Activated CD8-positive, alpha-beta memory T cell treated with anti-CD3 and anti-CD28 coated beads for 4 hours (primary cell): ENCODE measurements at places on chromosomes 5 and 9.

- no peak for DNase-seq
Observed at GRCh38 chr9:105116052-105116868, 128.2 kb upstream of the SLC44A1 start.

GRCh38 chr5:144088206-144089064 lies 82.0 kb downstream of the YIPF5 start:
- DNase-seq: no peak

DNA sequence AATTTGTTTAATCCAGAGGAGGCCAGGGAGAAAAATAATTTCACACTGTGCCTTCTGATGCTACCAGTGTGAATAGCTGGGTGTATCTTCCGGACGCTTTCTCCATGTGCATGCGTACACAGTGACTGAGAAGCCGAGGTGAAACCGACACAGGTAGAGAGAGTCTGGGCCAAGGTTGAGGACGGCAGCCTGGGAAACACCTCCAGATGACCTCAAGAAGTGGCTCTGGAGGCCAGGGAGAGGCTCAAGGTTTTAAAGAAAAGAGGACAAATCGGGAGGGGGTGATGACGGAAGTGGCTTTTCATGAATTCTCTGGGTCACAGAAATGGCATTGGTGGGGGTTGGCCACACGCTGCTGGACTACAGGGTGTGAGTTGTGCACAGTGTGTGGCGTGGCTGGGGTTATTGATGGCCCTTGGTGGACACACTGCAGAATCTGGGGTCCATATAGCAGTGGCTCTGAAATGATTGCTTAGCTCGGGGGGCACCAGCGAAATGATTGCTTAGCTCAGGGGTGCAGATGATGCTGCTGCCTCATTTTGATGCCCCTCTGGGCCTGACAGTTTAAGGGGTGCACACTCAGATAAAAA lies 34.1 kb upstream of the LRRC14B start:
- no peak for DNase-seq

DNA sequence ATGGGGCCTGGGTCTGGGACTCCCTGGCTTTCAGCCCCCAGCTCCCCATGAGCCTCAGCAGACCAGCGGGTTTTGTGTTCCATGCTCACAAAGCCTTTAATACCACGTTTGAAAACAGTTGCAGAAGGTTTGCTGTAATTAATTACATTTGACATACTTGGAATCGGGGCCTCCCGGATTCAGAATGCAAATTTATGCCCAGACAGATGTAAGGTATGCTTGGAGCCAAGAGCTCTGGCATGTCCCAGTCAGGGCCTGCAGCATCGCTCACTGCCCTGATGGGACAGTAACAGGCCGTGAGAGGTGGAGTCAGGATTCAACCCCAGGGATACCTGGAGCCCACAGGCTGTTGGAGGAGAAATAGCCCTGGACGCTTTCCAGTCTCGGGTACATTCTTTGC lies 12.2 kb downstream of the ZNF618 start:
- DNase-seq: no peak

- no peak for DNase-seq
Observed at GRCh38 chr5:139761057-139761450, 34.6 kb upstream of the PSD2 start.

DNA sequence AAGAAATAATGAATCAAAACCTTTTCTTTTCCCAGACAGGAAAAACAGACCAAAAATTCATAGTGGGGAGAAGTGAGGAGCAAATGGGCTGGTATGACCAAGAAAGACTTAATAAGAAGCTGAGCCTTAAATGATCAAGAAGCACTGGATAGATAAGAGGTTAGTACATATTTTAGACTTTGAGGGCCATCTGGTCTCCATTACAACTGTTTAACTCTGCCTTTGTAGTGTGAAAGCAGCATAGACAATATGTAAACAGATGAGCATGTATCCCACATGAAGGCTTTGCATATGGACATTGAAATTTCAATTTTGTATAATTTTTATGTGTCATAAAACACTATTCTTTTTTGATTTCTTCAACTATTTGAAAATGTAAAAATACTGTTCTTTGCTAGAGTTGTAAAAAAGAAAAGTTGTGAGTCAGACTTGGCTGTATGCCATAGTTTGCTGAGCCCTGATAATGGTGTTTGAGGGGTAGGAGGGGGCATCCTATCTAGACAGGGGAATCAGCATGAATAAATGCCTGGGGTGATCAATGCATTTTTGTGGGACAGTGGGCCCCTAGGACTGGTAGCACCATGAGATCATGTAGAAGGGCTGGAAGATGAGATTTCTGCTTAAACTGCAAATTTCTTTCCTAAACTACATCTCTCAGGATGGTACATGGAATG lies 91.8 kb upstream of the GPR151 start:
- DNase-seq: no peak

DNA sequence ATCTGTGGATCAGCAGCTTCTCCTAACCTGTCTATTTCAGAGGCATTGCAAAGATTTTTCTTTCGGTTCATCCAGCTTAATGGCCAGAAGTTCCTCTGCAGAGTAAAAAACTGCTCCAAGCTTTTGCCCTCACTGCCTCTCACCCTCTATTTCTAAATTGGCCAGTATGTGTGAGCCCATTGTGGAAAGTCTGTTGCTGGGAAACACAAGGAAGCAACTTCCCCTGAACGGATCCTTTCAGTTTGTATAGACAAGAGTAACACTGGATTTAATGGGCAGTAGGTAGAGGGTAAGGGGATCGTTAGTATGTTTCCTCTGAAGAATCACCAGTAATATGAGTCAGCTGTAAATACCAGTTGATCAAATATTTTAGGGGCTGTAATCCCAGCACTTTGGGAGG lies 7.2 kb downstream of the THBS4 start:
- DNase-seq: no peak

GRCh38 chr9:84761137-84761808 lies 91.7 kb downstream of the NTRK2 start:
- no peak for DNase-seq

DNA sequence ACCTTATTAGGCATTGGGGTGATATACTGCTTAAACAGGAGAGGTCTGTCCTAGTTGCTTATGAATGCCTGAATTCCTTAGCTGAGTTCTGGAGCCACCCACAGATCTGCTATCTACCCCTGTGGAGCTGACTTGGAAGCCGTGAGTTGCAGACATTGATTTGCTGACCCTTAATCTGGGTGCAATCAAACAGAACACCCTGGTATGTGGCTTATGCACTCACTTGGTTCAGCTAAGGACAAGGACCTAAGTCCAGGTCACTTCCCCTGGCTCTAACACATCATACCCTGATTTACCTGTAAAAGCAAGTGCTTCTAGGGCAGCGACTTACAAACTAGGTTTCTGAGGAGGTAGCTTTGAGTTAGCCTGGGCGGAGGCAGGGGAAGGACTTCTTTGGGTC lies 41.6 kb upstream of the TLR4 start:
- no peak for DNase-seq

DNA sequence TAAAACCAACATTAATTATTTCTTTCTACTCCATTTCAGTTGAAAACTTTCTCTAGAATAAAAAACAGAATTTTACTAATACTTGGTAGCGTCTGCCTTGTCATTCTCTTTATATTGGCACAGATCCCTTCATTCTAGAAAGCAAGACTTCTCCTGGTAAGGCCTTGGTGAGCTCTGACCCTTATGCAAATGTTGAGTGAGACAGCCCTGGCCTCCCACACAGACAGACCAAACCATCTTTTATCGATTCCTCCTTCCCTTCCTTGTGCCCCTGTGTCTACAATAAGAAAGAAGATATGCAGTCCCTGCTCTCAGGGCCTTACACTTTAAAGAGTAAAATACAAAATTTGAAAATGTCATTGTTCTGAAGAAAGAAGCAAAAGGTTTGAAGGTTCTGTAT lies 262.2 kb downstream of the EFNA5 start:
- no peak for DNase-seq

DNA sequence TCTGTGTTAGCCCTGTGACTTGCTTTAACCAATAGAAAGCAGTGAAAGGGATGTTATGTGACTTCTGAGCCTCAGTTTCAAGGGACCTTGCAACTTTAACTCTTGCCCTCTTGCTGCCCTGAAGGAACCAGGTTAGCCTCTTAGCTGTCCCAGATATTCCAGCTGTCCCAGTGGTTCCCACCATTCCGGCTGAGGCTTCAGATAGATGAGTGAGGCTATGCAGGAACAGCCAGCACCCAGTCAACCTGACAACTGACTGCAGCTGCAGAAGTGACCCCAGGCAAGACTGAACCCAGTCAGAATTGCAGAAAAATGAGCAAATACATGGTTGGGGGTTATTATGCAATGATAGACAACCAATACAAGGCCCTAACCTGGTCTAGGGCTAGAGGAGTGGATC lies 10.4 kb upstream of the CDC23 start:
- DNase-seq: no peak

DNA sequence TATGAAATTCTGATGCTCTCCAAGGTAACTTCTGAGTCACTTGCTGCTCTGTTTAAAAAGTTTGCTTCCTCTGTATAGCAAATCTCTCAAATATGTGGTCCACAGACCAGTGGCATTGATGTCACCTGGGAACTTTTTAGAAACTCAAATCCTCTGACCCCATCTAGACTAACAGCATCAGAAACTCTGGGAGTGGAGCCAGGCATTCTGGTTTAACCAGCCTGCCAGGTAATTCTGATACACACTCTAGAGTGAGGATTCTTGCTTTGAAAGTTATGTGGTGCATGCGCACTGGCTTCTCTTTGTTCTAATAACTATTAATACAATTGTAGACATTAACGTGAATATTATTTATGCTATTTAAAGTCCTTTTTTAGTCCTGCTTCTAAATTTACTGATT lies 298.1 kb downstream of the SLF1 start:
- no peak for DNase-seq

DNA sequence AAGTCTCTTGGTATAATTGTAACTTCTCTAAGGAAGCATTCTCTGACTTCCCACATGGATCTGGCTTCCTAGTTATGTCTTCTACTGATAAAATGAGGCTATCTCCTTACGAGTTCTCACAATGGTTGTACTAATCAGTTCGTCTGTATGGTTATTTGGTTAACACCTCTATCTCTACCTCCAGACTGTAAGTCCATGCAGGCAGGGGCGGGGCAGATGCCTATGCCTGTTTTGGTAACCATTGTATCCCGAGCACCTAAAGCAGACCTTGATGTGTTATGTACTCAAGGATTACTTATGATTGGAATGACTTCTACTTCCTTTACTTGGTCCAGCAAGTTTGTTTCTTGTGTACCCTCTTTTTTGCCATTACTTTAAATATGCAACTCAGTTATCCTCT lies 125.0 kb upstream of the PITX1 start:
- no peak for DNase-seq

- no peak for DNase-seq
Observed at GRCh38 chr9:90906316-90907055, 104.9 kb downstream of the SYK start.

- no peak for DNase-seq
Observed at GRCh38 chr5:23274171-23274570, 233.2 kb upstream of the PRDM9 start.

DNA sequence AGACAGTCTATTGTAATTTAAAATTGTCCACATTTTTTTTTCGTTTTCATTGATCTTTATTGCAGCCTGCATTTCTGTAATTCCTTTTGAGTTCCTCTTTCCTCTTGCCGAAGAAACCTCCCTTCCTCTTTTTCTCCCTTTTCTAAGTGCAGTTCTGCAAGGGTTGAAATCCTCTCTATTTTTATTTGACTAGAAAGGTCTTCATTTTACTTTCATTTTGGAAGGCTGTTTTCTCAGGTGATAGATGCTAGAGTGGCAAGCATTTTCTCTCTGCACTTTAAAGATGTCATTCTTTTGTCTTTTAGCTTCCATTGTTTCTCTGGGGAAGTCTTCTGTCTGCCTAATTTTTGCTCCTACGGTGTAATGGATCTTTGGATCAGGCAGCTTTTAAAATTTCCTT lies 248.5 kb downstream of the SMARCA2 start:
- no peak for DNase-seq

DNA sequence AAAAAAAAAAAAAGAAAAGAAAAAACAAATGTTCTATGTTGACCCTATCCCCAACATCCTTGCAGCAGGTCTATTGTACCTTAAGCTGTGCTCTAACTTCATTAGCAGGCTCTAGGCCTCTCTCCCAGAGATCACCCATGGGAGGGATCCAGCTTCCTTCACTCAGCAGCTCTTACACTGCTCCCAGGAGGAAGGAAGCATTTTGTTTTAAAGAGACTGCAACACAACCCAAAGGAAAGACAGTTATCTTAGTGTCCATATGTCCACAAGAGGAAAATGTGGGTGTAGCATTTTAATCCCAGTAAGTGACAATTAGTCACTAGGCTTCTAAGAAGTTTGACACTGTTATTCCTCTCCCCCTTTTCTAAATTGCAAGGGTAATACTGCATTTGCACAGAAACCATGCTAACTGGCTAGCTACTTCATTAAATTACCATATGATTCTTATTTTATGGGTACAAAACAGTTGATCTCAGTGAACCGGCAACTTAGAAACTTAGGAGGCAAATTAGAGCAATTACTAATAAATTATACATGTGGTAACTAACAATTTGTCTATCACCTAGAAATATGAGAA lies 58.8 kb downstream of the MARCHF3 start:
- no peak for DNase-seq

GRCh38 chr9:1031951-1032601 lies 18.1 kb upstream of the DMRT2 start:
- no peak for DNase-seq

DNA sequence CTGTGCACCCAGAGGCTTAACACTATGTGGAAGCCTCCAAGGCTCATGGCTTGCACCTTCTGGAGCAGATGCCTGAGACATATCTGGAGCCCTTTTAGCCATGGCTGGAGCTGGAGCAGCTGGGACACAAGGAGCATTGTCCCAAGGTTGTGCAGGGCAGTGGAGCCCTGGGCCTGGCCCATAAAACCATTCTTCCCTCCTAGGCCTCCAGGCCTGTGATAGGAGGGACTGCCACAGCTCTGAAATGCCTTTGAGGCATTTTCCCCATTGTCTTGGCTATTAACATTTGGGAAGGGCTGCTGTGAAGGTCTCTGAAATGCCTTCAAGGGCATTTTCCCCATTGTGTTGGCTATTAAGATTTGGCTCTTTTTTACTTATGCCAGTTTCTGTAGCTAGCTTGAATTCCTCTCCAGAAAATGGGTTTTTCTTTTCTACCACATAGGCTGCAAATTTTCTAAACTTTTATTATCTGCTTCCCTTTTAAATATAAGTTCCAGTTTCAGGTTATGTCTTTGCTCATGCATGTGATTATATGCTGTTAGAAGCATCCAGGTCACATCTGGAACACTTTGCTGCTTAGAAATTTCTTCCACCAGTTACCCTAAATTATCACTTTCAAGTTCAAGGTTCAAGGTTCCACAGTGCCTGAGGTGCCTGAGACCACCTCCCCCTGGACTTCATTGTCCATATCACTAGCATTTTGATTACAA lies 221.2 kb downstream of the ADAMTSL1 start:
- DNase-seq: no peak

DNA sequence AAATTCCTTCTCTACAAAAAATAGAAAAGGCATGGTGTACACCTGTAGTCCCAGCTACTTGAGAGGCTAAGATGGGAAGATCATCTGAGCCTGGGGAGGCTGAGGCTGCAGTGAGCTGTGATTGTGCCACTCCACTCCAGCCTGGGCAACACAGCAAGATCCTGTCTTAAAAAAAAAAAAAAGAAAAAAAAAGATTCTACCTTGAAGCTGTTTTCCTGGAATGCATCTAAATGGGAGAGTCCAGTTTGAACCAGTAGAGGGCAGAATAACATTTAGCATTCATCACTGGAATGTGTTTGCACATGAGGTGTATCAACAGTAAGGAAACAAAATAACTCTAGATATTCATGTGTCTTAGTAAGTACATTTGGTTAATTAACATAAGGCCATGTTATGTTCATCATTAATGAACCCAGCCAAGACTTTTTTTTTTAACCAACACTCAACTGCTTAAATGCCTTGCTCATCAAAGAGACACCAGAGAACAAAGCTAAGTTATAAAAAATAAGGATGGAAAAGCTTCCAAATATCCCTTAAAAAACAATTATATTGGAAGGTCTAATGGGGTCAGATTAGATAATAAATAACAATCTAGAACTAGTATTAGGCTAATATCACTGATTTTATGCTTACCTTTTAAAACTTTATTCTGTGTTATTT lies 16.1 kb downstream of the IFNE start:
- no peak for DNase-seq
